ENCODE measurements at places on chromosomes 13 and 19.

DNA sequence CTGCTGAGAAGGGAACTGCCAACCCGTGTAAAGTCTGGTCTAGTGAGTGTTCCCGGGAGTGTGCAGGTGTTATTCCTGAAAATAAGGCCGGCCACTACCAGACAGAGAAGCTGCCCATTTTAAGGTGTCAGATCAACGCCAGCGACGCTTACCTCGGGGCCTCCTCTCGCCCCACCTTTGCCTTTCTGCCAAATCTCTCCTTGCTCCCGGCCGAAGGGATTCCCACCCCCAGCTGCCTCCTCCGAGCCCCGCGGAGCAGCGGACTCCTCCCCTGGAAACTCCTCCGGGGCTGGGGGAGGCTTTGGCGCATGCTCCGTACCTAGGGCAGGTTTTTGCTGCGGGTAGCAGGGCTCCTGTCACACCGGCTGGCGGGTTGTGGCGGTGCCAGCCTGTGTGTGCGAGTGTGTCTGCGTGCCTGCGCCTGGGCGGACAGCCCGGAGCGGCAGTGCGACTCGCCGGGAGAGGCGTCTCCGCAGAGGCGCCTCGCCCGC lies at the start of gene HS6ST3:
Gene HS6ST3, plus strand, starts transcription at position 359 of the 491 bp plus-strand sequence.
- DNase-seq, result peak; percentile 10

DNA sequence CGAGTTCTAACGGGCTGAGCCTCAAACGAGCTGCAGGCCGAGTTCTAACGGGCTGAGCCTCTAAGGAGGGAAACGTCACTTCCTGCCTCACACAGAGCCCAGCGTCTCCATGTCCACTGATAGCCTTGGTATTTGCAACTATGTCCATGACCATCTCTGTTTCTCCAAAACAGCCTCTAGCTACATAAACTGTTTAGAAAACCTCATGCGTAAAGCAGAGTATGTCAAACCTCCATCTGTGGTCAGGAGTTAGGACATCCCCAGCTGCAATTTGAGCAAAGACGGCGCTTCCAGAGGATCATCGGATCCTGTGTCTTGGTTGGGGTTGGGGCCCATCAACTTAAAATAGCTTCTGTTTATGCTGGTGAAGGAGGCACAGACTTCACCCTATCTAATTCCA lies 20.8 kb downstream of the RASA3 start:
- no peak for DNase-seq

- no peak for DNase-seq
Measured at GRCh38 chr13:74919914-74920313, 562.1 kb downstream of the TBC1D4 start.

DNA sequence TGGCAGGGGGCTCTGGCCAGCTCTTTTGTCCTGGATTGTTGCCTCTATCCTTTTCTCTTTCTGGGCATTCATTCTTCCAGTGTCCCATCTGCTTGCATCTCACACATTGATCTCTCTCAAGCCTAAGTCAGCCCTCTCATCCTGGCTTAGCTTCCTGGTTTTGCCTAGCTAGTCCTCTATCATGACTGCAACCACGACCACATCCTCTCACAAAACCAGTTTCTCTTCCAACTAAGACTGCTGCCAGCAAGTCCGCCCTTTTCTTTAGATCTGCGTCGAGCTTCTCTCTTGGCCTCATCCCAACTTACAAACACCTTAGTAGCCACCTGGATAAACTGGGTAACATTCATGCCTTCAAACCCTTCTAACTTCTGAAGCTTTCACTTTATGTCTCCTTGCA lies 212.2 kb upstream of the HTR2A start:
- DNase-seq, result no peak

DNA sequence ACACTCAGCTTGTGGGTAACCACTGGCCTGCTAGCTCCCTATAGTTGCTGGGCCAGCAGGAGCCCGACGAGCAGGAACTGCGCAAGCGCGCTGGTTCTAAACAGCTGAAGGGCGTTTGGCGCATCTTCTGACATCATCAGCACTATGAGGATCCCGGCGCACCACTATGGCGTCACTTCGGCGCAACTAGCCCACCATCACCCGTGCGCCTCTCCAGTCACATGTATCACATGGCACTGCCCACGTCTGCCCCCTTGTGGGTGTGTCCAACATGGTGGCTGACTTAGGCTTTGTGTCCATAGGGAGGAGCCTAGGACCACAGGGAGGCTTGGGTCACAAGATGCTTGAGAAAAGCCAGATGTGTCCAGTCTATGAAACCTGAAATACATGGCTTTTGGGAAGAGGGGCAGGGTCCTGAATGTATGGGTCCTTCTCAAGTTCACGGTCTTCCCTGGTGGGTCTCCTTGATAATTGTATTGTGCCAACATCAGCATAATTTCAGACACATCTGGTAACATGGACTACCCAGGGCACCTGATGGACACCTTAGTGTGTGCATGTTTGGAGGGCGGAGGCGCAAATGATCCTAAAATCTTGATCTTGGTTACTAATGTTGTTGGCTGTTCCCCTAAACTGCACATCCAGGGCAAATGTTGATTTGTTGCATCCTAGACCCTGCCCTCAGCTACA lies 18.0 kb downstream of the KLK4 start:
- peak; percentile 33 for DNase-seq

DNA sequence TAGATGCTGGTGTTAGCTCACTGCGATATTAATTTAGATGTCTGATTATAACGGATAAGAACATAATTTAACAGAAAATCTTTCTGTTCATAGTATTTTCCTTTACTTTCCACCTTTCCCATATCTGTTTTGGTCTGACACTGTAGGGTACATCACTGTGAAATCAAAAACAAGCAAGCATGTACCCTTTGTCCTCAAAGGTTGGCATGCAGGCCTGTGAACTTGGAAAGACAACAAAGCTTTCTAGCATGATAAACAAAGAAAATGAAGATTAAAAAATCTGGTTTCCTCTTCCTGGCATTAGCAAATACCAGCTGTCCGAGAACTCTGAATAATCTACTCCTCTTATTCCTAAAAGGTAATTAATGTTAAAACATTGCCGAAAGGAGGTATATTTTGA lies 31.6 kb downstream of the THSD1 start:
- DNase-seq, result no peak

GRCh38 chr19:8642561-8642960 lies 12.1 kb downstream of the NFILZ start:
- DNase-seq, result no peak

DNA sequence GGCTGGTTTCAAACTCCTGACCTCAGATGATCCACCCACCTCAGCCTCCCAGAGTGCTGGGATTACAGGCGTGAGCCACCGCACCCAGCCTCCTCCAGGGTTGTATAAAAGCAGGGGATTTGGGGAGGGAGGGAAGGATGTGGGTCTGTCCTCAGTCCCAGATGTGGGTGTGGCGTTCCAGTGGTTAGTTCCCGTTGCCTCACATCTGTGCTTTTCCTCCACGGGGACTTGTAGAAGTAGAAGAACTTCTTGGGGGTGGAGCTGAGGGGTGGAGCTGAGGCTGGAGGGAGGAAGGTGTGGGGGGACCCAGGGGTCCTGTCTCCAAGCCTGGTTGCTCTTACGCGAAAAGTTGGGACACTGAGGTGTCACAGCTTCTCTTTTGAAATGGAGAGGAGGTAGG lies 514 bp upstream of the MCEMP1 start:
- no peak for DNase-seq

GRCh38 chr19:512547-513365 lies 5.5 kb downstream of the TPGS1 start:
- no peak for DNase-seq

DNA sequence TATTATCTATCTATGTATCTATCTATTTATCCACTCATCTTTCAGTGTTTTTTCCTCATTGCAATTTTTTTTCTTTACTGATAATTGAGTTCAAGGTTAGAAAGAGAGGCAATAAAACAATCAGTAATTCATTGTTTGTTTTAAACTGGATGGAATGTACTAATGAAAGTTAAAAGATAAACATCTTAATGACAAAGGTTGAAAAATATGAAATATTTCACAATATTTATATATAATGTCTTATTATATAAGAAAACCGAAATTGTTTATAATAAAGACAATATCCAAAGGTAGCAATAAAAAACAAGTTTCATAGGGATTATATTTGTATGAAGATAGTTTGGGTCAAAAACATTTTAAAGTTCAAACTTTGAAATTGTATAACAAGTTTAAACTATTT lies 1015.5 kb upstream of the MIR17HG start:
- DNase-seq, result no peak

DNA sequence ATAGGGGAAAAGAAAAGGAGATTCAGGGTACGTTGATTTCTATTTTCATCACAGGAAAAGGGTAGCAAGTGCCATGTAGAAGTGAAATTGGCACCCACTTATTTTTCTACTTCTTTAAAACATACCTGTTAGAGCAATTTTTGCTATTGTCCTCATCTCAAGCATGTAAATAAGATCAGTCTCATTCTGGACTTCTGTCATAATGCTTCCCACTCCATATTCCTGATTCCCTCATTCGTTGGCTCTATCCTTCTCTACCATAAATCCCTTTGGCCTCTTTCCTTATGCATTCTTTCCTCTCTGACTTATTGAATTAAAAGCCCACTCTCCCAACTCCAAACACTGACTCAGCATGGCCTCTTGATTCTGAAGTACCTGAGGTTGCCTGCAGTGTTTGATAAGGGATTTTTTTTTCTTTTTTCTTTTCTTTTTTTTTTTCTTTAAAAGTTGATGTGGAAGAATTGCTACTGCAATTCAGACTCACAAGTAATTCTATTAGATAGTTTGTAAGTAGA lies 465.7 kb downstream of the SLITRK6 start:
- DNase-seq, result no peak

GRCh38 chr13:44860454-44860853 lies 128.8 kb downstream of the NUFIP1 start:
- no peak for DNase-seq

Measured in HCT116 (cell line).